Amniotic epithelial cell (primary cell): ENCODE measurements at places on chromosomes 5 and 9.

DNA sequence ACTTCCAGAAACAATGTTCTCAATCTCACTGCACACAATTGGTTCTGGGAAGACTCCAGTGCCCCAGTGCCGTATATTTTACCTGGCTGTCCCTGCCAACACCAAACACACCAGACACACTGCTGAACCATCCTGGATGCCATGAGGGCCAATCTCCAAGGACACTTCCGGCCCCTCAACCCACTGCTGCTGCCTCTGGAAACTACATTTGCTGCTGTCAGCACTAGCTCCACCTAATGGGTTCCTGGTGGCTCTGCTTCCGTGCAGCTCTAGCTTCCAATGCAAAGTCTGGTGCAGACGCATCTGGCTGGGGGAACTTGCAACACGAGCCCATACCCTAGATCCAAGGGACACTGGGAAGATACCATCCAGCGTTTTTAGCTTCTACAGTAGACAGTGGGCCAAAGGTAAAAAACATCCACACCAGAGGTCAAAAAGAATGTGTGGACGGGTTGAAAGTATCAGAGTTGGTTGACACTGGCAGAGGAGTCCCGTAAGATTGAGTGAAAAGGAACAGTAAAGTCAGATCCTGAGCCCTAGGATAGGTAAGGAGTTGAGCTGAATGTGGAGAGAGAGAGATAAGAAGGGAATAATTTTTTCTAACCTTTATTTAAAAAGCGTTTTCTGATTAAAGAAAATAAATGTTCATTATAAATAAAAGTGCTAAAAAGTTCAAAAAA is 99.7 kb upstream of the KIF2A start:
- peak; percentile 5 for DNase-seq

- DNase-seq, result no peak
Measured at GRCh38 chr5:160747987-160748386, 104.0 kb downstream of the ATP10B start.

- no peak for DNase-seq
Measured at GRCh38 chr9:34501889-34502425, 20.8 kb downstream of the ENHO start.

DNA sequence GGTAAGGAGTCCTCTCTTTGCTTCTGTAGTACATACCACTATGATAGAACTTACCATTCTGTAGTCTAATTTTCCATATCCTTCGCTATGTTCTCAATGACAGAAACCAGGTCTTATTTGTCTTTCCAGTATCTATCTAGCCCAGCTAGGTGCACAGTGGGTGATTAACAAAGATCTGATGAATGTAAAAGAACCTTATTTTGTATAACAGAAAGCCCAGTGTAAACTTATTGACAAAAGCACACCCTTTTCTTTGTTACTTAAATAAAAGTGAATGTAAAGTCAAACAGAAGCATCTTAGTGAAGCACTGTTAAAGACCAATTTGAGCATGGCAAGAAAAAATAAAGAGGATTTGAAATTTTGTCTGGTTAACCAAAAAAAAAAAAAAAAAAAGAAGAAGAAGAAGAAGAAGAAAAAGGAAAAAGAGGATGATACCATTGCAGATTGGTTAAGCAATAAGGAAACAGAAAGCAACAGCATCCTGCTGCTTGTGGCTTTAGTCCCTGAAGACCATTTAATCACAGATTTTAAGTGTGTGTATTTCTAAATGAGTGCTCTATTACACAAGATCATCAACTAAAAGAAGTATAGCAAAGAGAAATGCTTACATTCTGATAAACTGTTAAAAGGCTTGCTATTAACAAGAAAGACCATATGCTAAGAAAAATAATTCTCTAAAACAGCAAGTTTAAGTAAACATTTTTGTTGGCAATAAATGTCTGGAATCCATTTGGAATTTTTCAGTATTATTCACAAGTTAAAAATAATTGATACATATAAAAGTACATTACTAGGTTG is 21.2 kb downstream of the MEGF9 start:
- peak; percentile 24 for DNase-seq

DNA sequence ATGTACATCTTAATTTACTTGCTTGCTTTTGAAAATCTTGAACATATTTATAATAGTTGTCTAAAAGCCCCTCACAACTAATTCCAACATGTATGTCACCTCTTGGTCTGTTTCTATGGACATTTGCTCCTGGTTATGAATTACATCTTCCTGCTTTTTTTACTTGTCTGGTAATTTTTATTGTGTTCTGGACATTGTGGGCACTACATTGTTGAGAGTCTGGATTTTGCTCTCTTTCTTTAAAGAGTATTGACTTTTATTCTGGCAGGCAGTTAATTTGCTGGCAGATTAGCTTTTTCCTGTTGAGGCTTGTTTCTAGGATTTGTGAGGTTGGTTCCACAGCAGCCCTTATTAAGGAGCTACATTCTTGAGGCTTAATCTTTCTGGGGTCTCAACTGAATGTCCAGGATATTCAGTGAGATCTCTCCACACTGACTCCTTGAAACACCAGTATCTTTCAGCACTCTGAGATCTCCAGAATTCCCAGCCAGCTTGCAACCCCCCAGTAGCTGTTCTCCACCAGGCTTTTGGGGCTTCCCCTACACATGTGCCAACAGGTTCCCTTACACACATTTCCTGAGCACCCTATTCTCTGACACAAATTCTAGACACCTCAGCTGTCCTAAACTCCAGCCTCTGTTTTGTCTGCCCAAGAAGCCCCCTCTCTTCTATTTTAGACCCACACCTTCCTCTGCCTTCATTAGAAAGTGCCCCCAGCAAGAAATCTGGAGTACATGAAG is 27.4 kb downstream of the KIAA1191 start:
- no peak for DNase-seq

DNA sequence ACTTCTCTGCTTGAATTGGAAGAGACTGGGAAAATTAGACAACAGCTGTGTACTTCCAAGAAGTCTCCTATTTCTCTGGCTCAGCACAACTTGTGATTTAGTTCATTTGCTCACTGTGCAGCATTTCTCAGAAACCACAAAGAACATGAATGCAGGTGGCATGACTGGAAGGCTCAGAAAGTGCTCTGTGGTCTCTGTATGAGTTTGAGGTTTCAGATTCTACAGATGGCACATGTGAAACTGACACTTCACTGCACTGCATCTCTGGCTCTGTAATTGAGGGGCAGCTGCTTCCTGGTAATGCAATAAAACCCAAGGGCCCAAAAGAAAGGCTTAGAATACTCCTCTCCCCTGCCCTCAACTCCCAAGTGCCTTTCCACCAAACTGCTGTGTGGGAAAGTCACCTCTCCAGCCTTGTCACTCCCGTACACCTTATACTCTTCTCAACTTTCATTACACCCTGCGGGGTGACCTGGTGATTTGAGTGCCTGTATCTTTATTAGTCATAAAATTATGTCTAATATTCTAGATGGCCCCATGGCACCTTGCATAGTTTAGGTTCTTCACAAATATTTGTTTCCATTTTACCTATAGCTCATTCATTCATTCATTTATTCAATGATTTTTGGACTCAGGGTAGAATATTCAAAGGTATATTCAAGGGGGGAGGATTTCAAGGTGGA is 82.5 kb downstream of the ESM1 start:
- DNase-seq, result peak; percentile 72

GRCh38 chr5:1511651-1512540 is 11.9 kb downstream of the LPCAT1 start:
- peak; percentile 31 for DNase-seq

- DNase-seq, result no peak
Measured at GRCh38 chr9:89426384-89426961, 71.4 kb downstream of the SEMA4D start.

DNA sequence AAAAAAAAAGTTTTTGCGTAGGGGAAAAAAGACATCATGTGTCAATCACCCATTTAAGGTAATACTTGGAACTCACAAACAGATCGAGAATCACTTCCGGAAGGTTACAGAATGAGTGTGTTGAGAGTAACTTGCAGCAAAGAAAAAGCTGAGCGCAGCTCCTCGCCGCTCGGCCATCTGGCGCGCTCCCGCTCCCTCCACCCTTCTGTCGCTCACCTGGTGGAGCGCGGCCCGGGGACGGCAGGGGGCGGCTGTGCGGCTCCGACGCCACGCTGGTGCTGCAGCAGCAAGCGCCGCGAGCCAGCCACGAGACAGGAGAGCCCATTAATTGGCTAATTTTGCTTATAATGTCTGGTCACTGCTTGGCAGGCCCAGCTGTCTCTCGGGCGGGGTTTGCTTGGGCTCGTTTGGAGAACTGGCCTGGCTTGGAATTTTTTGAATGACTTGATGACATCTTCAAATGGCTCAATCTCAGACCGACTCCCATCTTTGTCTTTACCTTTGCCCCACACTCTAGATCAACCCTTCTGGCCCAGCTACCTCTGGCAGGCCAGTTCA is 601.8 kb downstream of the CCDC171 start:
- DNase-seq, result no peak
